ENCODE measurements at places on chromosomes 2 and 18.

DNA sequence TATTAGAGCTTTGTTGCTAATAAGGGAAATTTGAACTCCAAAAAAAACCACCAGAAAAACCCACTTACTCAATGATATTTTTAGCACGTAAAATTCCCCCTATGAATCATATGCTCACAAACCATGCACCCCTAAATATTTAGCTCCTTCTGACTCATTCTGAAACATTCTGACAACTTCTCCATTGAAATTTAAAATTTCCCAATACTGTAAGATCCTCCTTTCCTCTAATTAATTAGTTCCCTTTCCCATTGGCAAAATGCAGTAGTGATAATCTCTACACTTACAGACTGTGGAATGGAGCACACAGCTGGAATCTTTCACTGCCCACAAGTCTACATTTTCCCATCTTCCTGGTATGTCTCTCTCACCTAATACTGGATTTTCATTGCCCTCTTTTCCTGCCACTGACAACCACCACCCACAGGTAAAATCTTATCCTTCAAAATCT lies 215.8 kb upstream of the ACVR2A start:
- no peak for DNase-seq

DNA sequence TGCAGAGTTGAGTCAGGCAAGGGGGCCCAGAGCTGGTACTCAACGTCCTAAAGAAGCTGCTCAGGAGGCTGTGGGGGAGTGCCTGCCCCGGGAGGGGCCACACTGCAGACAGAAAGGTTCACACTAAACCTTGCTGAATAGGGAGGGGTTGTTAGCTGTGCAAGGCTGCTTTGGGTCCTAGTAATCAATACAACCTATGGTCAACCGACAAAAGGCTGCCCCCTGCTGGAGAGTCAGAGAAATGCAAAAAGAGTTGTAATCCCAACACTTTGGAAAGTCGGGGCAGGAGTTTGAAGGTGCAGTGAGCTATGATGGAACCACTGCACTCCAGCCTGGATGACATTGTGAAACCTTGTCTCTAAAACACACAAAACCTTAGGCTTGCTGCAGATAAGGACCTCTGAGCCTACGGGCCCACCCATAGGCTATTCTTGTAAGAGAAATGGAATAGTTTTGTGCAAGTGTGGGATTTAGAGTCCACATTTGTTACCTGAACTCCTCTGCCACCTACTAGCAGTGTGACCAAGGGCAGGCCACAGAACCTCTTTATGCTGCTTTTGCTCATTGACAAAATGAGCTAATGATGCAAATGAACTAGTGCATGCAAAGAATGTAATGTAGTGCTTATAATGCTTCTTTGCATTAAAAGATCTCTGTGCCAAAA lies 81.5 kb downstream of the PRPF40A start:
- DNase-seq: peak; percentile 23

DNA sequence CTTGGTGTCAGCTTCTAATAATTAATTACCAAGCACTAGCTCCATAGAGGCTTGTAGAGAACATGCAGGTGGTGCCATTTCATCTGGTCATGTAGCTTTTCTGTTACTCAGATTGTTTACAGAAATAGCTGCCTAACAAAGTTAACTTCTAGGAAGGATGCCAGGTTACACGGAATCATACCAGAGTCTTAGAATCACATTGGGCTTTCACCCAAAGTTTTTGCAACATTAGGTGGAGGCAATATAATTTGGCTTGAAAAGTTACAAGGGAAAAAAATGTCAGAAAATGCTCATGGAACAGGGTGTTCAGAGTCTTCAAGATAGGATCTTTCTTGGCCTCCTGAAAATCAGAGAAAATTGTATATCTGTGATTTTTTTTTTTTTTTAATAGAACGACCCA lies 135.6 kb downstream of the ARHGAP15 start:
- DNase-seq: no peak

GRCh38 chr2:28583899-28584553 lies 88.2 kb downstream of the PLB1 start:
- peak; percentile 11 for DNase-seq

- DNase-seq: no peak
These were observed 170.6 kb downstream of the DNAH6 start for GRCh38 chr2:84686783-84687476.

GRCh38 chr18:59927246-59927825 lies 27.5 kb downstream of the PMAIP1 start:
- no peak for DNase-seq

- DNase-seq: no peak
These were observed 37.8 kb upstream of the OLA1 start for GRCh38 chr2:174286172-174286571.

- DNase-seq: no peak
These were observed 273.5 kb downstream of the CDH20 start for GRCh38 chr18:61606759-61607158.
